ENCODE measurements at places on chromosomes 7 and 10.

DNA sequence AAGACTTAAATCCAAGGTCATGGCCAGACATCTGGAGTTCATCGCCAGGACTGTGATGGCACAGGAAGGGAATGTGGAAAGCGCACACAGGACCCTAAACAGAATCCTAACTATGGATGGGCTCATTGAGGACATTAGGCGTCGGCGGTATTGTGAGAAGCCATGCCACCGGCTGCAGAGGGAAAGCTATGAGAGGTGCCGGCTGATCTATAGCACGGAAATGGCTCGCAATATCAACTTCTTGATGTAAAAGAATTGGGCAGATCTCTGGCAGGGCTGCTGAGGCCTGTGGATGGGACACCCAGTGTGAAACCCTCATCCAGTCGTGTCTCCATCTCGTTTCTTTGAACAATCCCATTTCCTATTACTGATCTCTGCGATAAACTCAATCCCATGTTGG, 6.3 kb upstream of the CTBP2 start:
- no peak for DNase-seq

DNA sequence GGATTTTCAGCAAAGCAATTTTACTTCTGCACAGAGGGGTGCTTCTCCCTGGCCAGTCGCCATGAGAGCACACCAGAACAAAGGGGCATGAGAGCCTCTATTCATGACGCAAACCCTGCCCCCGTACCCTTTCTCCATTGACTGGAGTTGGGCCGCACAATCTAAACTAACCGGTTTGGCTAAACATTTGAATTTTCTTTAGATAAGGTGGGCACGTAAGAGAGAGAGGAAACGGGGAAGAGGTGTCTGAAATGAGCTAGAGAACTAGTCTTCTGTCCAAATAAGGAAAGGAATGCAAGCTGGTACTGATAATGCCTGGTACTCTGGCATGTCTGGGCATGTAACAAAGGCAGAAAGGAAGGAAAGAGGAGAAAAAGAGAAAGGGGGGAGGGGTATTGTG, 13.2 kb upstream of the SCIN start:
- no peak for DNase-seq

GRCh38 chr10:128850647-128851046, 616.4 kb upstream of the MGMT start:
- no peak for DNase-seq

GRCh38 chr10:132611026-132611910, 73.7 kb downstream of the INPP5A start:
- DNase-seq = no peak

- no peak for DNase-seq
Measured at GRCh38 chr10:79350407-79351154, 3.3 kb downstream of the PPIF start.

DNA sequence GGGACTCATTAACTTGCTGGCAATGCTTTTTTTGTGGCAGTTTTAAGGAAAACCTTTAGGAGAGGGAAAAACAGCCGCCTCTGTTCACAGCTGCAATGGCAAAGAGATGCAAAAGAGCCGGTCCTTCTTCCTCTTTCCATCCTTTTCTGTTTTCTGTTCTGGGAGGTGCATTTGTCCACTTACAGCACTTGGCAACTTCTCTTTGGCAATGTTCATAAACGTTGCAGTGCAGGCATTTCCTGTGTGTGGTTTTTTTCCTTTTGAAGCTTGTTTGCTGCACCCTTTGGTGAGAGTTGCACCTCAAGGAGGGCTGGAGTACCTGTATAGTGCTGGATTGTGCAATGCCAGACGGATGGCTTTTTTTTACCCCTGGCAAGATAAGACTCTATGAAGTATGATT, 53.9 kb upstream of the HABP2 start:
- no peak for DNase-seq

- DNase-seq = no peak
Measured at GRCh38 chr7:146053492-146053891, 63.1 kb upstream of the CNTNAP2 start.

DNA sequence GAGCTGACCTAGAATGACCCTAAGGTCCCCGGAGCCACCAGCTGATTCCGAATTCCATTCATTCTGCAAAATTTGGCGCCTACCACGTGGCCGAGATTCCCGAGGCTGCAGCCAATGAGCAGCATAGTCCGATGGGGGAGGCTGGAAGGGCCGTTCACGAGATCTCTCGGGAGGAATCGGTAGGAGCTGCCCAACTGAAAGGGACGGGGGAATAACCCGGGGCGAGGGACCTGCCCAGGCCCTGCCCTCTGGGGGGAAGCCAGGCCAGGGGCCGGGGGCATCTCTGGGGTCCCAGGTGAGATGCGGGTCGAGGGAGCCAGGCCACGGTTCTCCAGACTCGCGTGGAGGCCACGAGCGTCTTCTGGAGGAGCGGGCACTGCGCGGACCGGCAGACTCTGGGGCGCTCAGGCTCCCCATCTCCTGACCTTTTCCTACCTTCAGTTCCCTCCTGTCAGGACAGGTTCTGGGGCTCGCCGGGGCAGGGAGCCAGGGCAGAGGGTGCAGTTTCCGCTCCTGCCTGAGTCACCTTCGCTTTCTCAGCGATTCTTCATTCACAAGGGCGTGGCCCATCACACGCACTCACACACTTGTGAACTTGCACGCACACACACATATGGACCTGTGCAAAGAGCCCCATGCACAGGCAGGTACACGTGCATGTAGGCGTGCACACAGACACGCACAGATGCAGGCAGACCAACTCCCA, 173.4 kb downstream of the RNF216 start:
- no peak for DNase-seq

GRCh38 chr7:24783698-24784097, 26.4 kb upstream of the GSDME start:
- DNase-seq = no peak

GRCh38 chr7:107579554-107579884, 527 bp upstream of the BCAP29 start:
- DNase-seq = no peak

GRCh38 chr7:95303013-95303905, 21.1 kb downstream of the PON1 start:
- no peak for DNase-seq

- no peak for DNase-seq
Measured at GRCh38 chr10:69957241-69957885, 95.3 kb upstream of the MACROH2A2 start.

GRCh38 chr10:4256971-4257370, 472.0 kb upstream of the KLF6 start:
- DNase-seq = no peak

DNA sequence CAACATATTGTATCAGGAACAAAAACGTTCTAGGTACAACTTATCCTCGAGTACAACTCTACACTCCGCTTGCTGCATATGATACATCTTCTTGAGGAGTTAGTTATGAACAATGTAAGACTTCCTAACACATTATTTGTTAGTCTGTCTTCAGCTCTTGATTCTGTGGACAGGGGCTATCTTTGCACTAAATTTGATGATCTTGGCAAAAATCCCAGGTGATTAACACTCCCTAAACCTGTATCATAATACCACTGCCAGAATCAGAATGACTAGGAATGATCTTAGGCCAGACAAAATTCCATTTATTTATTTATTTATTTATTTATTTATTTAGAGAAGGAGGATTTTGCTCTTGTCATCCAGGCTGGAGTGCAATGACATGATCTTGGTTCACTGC, 108.7 kb upstream of the AUTS2 start:
- DNase-seq = no peak

- no peak for DNase-seq
Measured at GRCh38 chr7:12643644-12644043, 43.8 kb upstream of the ARL4A start.

DNA sequence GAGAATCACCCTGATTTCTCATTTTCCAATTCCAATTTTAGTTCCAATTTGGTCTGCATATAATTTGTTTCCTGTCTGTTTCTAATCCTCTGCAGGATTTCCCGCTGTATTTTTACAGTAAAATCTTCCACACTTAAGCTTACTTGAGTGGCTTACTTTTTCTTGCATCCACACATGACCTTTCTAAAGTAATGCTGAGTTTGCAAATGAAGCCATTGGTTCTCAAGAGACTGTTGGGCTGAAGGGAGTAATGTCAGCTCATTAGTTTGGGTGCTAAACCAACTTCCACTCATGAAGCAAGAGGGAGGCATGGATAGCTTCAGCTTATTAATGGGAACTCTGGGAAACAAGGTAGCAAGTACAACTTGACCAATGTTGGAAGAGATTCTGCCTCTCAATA, 146.4 kb downstream of the SNX10 start:
- no peak for DNase-seq

- no peak for DNase-seq
Measured at GRCh38 chr10:124043310-124044142, 49.9 kb downstream of the CHST15 start.

GRCh38 chr7:28330384-28331070, 81.8 kb upstream of the CREB5 start:
- DNase-seq = no peak

DNA sequence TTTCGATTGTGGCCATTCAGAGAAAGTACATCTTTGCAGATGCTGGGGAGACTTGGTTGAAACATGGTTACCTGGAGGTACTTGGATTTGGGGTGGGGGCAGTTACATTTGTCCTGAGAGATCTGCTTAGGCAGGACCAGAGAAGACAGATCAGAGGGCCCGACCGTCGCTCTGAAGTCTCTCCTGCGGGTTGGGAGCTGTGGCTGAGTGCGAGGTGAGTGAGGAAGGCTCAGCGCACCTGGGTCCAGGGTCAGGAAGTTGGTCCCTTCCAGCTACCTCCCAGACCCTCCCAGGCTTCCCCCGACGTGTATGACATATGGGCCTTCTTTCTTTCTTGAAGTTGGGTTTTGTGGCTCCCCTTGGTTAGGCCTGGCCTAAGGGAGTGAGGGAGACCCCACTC, 56.3 kb downstream of the LHPP start:
- no peak for DNase-seq

DNA sequence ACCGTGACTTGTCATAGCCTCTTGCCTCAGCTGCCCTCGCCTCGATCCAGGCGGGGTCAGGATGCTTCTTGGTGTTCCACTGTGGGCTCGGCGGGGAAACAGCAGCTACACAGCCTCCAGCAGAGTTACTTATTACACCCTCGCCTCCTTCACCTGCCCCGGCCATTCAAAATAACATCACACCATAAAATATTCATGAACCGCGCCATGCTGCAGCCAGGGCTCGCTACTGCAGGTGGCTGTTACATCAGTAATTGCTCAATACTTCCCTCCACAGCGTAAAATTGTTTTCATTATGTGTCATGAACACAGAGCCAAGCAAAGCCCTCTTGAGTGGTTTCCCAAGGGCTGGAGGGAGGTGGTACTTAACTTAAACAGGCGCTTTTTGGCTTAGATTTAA, 241.5 kb upstream of the SP8 start:
- DNase-seq = no peak

GRCh38 chr7:32921896-32922295, 30.3 kb upstream of the KBTBD2 start:
- DNase-seq = no peak

All from cortex of kidney (tissue), 1 donor.